ENCODE measurements at places on chromosomes 3 and 15.

- DNase-seq: no peak
These were observed 4.0 kb downstream of the RASSF1 start for GRCh38 chr3:50336452-50337174.

DNA sequence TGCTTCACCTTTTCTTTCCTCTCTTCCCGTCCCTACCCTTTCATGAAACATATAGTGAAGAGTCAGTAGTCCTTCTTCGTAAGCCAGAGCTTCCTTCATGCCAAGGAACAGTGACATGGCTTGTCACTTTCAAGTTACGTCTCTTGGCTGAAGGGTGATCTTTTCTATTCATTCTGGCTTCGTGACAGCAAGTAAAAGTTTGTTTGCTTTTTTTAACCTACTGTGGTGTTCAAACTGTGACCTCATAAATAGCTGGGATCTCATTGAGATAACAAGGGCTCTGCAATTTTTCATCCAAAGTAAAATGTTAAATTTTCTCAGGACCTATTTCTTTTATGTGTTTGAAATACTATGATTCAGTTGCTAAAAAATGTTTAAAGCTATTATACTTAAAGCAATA lies 10.5 kb downstream of the CDIN1 start:
- no peak for DNase-seq

DNA sequence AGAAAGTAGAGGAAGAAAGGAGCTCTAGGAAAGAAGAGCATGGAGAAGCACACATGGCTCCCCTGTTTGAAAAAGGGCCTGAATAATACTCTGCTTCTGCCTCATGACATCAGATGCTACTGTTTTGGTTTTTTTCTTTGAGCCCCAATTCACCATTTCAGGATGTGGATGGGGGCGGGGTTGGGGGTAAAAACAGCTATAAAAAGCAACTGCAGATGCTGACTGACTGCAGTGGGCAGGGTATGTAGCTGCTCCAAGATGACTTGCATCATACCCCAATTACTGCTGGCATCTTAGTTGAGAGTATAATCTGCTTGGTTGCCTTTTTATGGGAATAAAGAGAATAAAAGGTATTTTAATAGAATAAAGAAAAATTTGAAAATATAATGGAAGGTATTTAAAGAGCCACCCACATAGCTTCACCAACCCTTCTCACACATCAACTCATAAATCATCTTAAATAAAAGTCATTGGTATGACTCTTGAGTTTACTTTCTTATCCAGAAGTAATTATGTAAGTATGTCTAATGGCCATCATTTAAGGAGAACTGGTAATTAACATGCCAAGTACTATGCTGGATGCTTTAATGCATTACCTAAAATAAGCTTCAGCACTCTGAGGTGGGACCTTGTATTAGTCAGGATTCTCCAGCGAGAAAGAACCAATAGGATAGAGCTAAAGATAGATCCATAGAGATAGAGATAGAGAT lies 36.4 kb upstream of the TMEM45A start:
- DNase-seq: no peak

DNA sequence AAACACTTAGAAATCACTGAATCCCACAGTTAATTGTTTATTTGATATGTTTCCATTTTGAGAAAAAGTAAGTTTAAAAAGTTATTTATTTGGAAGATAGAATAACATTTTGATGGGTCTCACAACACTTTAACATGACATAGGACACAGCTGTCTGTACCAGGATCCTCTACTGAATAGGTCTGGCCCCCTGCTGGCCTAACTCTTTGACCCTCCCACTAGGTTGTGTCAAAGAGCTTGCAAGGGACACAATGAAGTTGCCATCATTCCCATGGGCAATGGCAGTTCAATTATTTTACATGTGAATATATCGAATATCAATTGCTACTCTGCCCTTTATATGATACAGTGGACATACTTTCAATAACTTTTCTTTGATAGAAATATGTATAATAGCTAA lies 138.9 kb downstream of the EPHA3 start:
- no peak for DNase-seq

DNA sequence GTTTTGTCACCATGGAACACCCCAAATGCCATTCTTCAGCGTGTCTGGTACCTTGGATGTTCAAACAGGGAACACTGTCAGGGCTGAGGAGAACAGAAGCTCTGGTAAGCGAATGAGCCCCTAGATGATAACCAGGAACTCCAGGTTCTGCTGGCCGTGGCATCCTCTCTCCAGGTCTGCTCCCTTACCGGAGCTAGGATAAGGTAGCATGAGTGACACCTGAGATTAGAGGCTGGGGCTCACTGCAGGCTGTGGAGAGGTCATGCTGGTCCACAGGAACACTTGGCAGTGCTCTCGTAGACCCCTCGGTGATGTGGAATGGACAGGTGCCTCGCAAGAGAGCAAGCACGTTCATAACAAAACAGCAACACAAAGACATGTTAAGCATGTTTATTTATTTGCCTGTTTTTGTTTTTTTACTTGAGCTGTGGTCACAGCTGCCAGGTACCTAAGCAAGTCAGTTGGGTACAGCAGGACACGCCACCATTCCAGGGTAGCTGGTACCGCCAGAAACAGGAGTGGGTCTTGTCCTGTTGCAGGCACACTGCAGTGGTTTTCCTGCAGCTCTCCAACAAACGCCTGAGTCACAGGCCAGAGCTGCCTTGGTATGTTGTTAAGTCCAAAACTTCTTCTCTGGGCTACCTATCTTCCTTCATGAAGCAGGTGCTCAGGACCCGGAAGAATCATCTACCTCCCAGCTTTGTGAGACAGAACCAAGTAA lies 4.6 kb downstream of the RBM15B start:
- no peak for DNase-seq

DNA sequence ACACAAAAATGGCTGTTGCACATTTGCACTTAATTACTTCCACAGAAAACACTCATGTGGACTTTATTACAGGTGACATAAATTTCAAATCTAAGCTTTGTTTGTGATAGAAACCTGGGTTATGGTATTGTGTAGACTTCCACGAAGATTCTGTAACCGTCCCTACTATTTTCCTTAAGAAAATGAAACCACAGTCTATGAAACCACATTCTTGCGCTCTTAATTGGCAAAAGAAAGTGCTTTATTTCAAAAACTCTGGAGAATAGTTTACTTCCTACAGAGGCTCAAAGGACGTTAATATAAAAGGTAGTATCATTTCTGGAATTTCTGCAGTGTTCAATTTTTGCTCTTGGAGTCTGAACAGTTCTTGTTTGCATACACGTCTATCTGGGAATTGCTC lies 123.4 kb downstream of the TIGIT start:
- no peak for DNase-seq

- no peak for DNase-seq
These were observed 139.0 kb downstream of the MCTP2 start for GRCh38 chr15:94370206-94370935.

DNA sequence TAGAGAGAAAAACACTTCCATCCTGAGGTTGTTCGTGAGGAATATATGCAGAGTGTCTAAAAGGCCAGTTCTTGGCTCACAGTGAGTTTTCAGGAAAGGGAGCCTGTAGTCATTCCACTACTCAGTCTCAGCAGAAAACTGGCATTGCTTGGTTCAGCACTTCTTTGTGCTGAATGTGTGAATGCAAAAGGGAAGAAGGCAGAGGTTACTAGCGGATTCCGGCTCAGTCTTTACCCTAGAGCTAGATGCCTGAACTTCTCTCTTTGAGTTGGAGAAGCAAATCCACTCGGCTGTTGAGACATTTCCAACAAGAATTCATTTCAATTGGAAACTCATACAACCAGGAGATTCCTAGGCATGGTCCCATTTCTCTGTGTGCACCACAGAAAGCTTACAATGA lies 23.1 kb upstream of the FRMD4B start:
- no peak for DNase-seq

Data from CD4-positive, alpha-beta T cell treated with Interleukin-1 beta for 1 hour (primary cell).